ENCODE measurements at places on chromosomes 7 and 10.
A peak's percentile ranks its signal among the peaks of the same experiment; 100 is the strongest.

GRCh38 chr7:134495546-134495945, 31.8 kb upstream of the AKR1B10 start:
- no peak for DNase-seq

GRCh38 chr7:128763541-128763940, 12.1 kb downstream of the OPN1SW start:
- no peak for DNase-seq

GRCh38 chr10:8137272-8137681, 82.8 kb downstream of the GATA3 start:
- DNase-seq = no peak

DNA sequence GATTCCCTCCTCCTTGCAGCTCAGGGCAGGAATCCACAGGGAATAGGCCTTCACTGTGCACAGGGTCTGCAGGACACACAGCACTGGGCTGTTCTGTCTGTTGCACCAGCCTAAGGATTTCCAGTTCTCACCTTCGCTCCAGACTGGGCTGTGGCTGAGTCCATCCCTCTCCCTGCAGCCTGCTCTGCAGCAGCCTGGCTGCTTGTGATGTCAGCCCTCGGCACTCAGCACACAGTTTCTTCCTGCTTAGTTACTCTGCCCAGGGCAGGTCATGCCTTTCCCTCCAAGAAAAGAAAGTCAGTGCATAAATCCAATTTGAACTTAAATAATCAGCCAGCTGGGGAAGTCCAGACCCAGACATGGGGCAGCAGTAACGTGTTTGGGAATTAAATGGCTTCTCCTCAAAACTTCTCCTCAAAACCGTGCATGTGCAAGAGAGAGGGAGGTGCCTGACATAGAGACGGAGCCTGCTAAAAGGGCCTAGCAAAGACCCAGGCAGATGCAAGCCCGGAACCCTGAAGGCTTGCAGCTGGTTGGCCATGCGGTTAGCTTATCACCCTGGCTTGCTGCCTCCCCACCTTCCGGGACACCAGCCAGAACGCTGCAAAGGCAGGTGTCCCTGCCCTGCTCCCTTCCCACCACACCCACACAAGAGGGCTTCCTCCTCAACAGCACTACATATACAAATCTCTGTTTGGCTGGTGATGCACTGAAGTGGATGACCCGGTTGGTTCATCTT, 10.9 kb upstream of the GDF2 start:
- DNase-seq = no peak

DNA sequence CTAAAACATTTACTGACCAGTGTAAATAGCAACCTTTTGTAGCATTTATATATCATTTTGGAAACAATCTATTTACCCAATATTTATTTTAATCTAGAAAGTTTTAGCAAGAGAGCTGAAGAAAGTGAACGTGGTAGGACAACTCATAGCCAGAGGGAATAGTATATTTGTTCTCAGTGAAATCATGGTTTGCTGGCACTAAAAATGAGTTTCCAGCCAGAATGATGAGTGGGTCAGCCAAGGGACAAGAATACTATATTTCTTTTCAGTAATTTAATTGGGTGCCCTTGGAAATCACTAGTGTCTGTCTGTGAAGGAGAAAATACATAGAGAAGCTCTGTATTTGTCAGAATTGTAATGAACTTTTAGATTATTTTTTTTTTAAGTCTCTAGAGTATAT, 74.9 kb downstream of the MINPP1 start:
- DNase-seq = no peak

DNA sequence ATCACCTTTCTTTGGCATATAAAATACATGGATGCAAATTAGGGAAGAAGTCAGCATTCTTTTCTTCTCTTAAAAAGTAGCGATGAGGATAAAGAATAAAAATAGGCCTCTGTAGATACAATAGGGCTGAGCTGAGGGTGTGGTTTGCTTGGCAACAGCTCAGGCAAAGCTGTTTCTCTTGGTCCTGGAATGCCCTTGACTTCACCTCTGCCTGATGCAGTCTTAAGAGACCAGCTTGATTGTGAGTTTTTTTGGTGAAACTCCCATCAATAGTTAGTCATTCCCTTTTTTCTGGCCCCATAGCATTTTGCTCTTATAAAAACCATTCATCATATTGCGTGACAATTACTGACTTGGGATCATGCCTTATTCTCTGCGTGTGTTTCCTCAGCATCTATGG, 42.1 kb upstream of the MKLN1 start:
- DNase-seq = no peak

DNA sequence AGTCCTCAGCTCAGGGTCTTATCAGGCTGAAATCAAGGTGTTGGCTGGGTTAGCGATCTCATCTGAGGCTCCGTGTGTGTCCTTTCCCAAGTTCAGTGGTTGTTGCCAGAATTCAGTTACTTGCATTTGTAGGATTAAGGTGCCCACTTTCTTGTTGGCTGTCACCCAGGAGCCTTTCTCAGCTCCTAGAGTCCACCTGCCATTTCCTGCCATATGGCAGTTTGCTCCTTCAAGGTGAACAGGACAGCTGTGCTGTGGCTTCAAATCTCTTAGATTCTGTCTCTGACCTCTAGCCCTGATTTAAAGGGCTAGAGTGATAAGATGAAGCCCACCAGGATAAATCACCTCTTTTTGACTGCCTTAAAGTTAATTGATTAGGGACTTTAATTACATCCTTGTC, 1.0 kb upstream of the HIF1AN start:
- DNase-seq = no peak

DNA sequence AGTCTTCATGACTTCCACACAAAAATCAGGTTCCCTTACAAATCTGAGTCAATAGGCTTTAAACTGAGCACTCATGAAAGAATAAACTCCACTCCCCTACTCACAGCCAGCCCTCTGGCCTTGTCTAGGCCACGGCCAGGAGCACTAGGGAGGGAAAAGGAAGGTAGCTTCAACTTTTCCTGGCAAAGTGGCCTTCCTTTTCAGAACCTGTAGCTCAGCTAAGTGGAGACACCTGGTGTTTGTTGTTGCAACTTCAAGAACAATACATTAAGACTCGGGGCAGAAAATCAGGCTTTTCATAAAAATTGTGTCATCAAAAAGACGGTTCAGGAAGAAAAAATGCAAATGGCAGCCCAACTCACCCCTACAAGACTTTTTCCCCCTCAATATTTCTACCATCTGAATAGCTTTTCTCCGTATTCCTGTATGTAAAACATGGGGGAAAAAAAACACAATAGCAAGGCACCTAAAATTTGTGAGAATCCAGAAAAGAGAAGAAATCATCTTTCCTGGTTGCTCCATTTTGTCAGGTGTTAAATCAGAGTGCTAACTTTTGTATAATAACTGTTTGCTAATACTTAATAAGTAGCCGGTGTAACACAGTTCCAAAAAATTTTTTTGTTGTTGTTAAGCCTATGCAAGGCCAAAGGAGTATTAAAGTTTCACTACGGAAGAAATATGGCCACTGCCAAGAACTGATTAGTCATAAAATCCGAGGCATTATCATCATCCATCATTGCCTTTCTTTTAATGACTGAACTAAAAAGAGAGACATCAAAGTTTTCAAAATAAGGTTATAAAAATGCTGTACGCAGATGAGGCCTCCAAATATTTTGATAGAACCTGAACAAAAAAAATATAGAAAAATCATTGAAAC, 66.2 kb upstream of the ARID5B start:
- peak; percentile 28 for DNase-seq

GRCh38 chr10:76299501-76299900, 868.1 kb downstream of the LRMDA start:
- DNase-seq = no peak

DNA sequence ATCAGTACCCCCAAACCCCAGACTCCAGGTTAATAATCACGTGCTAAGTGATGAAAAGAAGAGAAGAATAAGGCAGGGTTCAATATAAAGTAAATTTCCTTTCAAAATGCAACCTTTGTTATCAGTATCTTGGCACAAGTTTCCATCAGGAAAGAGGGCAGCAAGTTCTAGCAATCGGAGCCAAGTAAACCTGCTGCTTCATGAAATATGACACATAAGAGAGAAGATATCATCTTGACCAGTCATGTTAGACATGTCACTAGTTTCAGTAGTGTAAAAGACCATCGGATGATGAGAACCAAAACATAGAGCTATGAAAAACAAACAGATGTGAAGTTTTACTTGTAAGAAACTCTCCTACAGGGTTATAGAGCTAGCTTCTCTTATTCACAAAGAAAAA, 44.0 kb downstream of the AASS start:
- DNase-seq = no peak

- DNase-seq = no peak
These were observed 128.8 kb downstream of the LHPP start for GRCh38 chr10:124590216-124591122.

DNA sequence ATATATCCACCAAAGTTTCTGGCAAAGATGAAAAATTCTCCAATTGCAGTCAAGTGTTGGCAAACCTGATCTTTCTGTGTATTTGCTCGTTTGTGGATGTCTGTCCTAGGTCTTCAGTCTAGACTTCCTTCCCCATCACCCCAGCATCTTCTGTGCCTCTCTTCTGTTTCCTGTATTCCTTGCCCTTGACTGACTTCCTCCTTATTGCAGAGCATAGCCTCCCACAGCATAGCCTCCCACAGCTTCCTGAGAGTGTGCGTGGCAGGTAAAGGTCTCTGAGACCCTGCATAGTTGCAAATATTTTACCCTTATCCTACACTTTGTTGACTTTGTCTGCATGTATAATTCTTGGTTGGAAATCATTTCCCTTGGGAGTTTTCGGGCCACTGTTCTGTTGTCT, 18.4 kb downstream of the SLC18A2 start:
- DNase-seq = no peak

DNA sequence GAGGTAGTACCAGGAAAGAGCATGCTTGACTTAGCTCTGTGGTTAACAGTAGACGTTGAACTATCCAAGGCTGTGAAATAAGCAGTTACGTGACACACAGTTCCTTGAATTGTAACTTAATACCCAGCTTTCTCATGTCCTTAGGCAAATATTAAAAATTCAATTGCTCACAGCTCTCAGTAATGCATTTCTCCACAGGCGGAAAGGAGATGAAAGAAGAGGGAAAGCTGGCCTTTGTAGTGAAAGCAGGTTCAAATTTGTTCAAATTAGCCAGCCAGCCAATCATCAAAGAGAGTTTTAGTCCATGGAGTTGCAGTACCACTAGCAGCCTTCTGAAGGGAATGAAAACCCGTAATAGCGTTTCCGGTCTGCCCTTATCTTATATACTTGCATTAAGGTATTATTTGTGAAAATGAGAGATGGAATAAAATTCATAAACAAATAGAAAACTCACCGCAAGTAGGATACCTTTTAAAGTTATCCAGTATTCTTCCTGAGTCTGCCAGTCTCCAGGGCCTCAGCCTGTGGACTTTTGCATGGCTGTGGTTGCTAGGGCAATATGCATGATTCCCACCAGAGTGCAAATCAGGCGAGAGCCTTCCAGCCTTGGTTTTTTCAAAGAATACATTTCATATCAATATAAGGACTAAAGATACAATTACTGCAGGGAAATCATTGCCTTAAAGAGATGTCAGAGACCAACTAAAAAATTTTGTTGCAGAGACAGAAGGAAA, 795.5 kb downstream of the TNS3 start:
- no peak for DNase-seq

- DNase-seq = no peak
These were observed 35.5 kb downstream of the LYZL1 start for GRCh38 chr10:29324220-29324841.

- DNase-seq = peak; percentile 28
These were observed 2.2 kb upstream of the HIP1 start for GRCh38 chr7:75740846-75741497.

DNA sequence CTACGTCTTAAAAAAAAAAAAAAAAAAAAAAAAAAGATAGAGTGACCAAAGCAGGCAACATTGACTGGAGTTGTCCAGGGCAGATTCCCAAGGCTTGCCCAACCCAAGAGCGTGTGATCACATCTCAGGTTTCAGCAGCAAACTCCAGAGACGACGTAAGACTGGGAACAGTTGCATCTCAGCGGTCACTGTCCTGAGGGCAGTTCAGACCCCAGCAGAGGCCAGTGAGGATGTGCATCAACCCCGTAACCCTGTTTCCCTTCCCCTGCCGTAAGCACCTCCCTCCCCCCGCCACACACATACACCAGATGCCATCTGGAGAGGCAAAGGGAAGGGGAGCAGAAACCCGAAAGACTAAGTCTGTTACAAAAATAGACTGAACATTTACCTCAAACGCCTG, 19.3 kb upstream of the TOMM7 start:
- DNase-seq = no peak

GRCh38 chr7:43658718-43659548, 70.4 kb downstream of the COA1 start:
- no peak for DNase-seq

GRCh38 chr10:132551093-132551807, 13.7 kb downstream of the INPP5A start:
- no peak for DNase-seq

- DNase-seq = no peak
These were observed 17.4 kb downstream of the IRF5 start for GRCh38 chr7:128954830-128955802.

DNA sequence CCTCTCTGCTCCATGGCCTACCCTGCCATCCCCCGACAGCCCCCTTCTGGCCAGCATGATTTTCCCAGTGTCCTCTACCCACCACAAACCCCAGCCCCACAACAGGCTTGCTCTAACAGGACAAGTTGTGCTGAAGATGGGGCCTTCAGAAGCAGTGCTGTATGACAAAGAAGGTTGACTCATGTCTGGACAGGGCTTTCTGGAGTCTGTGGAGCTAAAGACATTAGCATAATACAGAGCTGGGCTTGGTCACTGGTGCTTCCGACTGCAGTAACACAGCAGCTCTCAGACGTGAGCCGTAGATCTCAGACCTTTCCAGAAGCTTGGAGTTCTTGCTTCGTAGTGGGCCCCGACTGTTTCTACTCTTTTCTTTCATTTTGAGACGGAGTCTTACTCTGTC, 100.5 kb downstream of the GTF2IRD1 start:
- no peak for DNase-seq

- no peak for DNase-seq
These were observed 34.6 kb upstream of the ANTXRL start for GRCh38 chr10:46251857-46252847.

DNA sequence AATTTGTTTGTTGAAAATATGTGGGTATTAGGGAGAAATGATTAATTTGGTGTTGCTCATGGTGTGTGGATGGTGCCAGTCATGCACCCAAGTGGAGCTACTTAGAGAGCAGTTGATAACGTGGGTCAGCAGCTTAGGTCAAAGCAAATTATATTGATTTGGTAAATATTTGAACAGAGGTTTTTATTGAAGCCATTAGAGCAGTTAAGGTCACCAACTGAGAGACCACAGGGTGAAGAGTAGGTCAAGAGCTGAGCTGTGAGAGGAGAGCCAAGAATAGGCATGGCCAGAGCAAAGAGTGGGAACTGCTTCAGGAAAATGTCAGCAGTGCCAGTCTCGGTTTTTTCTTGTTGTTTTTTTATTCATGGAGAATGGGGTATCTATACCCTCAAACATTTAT, 97.9 kb downstream of the TMEM168 start:
- DNase-seq = no peak

GRCh38 chr10:520402-520787, 169.1 kb downstream of the DIP2C start:
- DNase-seq = no peak

- DNase-seq = no peak
These were observed 100.4 kb upstream of the RET start for GRCh38 chr10:42976351-42977031.

GRCh38 chr10:68811314-68812009, 15.9 kb upstream of the STOX1 start:
- DNase-seq = no peak

GRCh38 chr10:22999942-23000341, 72.1 kb downstream of the ARMC3 start:
- DNase-seq = no peak

- no peak for DNase-seq
These were observed 249.8 kb downstream of the ARHGAP12 start for GRCh38 chr10:31678575-31679516.

GRCh38 chr7:130114374-130114773, 44.0 kb downstream of the KLHDC10 start:
- DNase-seq = no peak

GRCh38 chr7:3188946-3189345, 112.1 kb upstream of the SDK1 start:
- DNase-seq = no peak
